Fibroblast of skin of right biceps (primary cell): ENCODE measurements at places on chromosomes 13 and 19.

DNA sequence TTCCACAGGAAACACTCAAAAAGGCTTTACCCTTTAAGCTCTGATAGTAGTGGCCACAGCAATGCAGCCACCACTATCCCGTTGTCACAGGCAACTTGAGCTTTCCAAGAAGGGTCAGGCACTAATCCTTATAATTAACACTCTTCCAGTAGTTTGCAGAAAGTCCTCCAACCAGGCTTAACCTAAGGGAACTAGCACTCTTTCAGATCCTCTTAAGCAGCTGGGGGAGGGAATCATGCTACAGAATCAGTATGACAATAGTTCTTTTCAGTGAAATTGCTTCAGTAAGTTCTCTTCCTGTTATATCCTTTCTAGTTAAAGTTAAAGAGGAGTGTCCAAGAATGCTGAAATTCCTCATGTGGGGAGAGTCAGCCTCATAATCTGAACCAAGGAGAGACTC lies 82.2 kb downstream of the TNFSF11 start:
- DNase-seq = peak; percentile 26

DNA sequence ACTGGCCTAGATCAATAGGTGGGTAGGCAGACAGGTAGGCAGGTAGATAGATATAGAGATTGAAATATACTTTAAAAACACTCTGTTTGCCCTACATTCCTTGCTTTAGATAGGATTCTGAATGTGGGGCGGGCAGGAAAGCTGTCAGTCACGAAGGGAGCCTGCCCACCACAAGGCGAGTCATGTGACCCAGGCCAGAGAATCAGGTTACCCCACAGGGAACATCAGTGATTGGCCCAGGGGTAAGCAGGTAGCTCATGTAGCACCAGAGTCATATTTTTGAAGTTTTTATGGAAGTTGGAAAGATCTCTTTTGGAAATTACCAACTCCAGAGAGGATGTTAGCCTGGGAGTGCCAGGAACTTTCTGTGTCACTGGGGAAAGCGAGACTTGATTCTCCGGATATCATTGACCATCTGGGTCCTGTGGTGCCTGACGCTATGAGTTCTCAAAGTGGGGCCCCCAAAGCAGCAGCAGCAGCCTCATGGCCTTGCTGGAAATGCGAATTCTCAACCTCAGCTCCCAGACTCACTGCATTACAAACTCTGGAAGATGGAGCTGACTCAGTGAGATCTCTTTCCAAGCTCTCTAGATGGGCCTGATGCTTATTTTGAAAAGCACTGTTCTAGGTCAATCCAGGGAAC lies 60.3 kb downstream of the IRS2 start:
- no peak for DNase-seq

DNA sequence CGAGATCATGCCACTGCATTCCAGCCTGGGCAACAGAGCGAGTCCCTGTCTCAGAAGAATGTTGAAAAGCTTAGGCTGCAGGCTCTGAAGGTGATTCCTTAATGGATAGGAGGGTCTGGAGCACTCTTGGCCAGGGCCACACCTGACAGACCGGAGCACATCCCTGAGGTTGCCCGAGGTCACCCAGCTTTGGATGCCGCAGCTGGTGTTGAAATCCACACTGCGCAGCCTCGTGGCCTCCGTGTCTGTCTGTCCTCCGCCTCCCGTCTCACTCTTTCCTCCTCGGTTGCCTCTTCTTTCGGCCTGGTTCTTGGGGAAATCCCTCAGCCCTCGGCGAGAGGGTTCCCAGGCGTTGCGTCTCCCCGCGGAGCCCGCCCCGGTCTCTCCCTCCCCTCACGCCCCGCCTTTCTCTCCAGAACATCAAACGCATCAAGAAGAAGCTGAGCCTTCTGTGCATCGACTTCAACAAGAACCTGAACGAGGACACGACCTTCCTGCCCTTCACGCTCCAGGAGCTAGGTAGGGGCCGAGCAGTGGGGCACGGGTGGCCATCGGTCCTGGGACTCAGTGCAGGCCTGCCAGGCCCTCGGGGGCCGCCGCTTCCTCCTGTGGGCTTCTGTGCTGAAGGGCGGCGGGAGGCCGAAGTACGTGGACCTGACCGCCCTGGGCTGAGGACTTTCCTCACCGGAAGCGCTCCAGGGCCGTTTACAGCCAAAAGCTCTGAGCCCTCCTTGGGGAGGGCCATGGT lies 14.1 kb downstream of the THOP1 start:
- no peak for DNase-seq

GRCh38 chr13:50610238-50610637 lies 233.3 kb downstream of the DLEU7 start:
- no peak for DNase-seq

DNA sequence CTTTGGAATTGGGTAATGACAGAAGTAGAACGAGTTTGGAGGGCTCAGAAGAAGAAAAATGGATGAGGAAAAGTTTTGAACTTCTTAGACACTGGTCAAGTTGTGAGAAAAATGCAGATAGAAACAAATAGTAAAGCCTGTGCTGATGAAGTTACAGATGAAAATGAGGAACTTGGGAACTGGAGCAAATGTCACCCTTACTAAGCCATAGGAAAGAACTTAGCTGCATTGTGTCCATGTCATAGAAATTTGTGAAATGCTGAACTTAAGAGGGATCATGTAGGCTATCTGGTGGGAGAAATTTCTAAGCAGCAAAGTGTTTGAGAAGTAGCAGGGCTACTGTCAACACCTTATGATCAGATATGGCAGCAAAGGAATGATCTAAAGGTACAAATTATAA lies 289.2 kb upstream of the PCDH9 start:
- DNase-seq = no peak

DNA sequence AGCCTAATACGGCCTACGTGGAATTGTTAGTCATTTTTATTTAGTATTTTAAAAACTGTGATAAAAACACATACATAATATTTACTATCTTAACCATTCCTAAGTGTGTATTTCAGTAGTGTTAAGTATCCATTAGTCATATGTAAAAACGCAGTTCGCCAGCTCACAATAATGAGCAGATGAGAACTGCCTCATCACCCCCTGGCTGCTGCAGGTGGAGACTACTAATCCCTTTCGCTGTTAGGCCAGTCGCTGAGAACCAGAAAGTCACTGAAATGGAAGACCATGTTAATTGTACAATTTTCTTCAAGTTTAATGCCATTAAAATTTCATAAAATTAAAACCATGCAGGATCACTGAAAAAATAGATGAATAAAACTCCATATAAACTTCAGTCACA lies 1.6 kb downstream of the ESD start:
- peak; percentile 22 for DNase-seq

- DNase-seq = no peak
Measured at GRCh38 chr13:77388944-77389624, 62.2 kb upstream of the MYCBP2 start.

GRCh38 chr19:42440357-42441048 lies 2.2 kb downstream of the CXCL17 start:
- peak; percentile 61 for DNase-seq

DNA sequence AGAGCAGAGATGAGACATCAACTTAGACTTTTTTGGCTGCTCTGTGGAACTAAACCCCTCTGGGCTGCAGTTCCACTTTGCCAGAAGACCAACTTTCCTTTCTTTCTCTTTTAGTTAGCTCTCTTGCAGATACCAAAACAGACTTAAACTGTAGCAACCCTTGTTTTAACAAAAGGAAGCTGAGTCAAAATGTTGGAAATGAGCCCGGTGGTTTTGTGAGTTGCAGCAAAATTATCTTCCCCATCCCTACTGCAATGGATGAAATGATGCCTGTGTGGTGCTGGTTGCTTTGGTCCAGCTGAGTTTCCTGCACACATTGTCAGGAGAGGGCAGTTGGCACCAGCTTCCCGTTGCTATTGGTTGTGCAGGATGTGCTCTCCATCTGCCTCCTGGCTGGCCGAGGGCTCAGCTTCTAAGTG lies 115.3 kb downstream of the LRCH1 start:
- DNase-seq = peak; percentile 92

GRCh38 chr13:49388091-49388635 lies 55.7 kb downstream of the CAB39L start:
- DNase-seq = no peak

DNA sequence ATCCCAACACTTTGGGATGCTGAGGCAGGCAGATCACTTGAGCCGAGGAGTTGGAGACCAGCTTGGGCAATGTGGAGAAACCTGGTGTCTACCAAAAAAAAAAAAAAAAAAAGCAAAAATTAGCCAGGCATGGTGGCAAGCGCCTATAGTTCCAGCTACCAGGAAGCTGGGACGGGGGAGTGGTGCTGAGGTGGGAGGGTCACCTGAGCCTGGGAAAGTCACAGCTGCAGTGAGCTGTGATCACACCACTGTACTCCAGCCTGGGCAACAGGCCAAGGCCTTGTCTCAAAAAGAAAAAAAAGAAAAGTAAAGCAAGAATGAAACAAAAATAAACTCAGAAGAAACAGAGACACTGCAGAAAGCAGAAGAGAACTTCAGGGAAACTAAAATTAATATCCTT lies 31.6 kb downstream of the MTRF1 start:
- peak; percentile 15 for DNase-seq

DNA sequence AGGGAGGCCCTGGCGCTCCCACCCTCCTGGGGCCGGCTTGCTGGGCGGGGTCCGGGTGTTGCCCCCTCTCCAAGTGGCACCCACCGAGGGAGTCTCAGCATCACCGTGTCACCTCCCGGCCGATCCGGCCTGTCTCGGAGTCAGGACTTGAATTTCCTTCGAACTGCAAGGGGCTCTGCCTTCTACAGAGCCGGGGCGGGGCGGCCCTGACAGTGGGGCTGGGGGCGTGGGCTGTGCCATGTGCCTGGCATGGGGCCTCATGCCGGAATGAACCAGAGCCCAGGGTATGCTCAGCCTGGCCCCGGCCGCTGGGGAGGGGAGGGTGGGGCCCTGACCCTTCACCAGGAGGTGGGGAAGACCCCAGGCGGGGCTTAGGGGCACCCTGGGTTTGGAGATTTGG lies 47.0 kb upstream of the TCF3 start:
- no peak for DNase-seq

- DNase-seq = no peak
Measured at GRCh38 chr19:15374796-15375440, 4.7 kb downstream of the AKAP8 start.

- no peak for DNase-seq
Measured at GRCh38 chr13:110354123-110354627, 47.1 kb downstream of the COL4A2 start.

- DNase-seq = peak; percentile 61
Measured at GRCh38 chr13:40762849-40763248, 8.1 kb downstream of the MRPS31 start.

DNA sequence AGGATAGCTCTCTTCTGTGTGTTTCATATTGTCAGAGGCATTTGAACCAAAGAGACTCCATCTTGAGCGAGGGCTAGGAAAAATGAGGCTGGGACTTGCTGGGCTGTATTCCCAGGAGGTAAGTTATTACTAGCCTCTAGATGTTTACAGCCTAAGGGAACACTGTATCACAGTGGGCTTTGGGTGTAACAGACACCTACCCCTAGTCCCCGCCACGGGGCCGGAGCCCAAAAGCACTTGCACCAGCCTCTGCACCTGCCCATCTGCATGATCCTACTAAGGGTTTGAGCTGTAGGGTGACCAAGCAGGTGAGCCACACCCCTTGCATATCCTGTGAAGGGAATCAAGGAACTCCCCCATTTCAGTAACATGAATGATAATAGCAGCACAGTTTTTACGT lies 1972.2 kb downstream of the OLFM4 start:
- DNase-seq = no peak

DNA sequence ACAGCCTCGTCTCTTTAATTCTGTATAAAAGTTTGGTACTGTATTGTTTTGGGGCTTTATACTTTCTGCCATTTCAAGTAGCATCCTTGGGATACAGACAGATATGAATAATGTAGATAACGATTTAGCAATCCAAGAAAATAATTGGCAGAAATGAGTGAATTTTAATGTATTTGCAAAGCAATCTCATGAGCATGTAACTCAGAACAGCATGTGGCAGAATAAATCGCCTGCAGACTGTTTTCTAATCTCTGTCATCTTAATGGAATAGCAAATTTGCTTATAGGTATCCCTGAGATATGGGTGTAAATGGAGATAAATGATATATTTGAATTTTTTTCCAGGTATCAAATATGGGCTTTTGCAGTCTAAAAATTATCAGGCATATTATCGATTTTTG lies 166.0 kb downstream of the GPC5 start:
- DNase-seq = no peak

DNA sequence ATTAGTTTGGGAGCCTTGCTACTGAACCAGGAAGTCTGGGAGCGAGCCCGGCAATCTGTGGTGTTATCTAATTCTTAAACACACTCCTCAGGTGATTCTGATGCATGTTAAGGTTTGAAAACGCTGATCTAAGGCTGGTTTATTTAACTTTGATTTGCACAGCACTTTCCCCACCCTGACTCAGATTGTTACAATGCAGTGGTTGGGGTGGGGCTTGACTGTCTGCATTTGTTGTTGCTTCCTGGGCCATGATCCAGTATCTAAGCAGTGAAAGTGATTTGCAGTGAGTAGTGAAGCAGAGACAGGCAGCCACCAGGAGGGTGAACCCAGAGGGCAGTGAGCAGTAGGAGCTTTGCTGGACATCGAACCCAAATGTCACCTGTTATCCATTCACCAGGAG lies 81.6 kb upstream of the ARGLU1 start:
- DNase-seq = peak; percentile 22

- DNase-seq = no peak
Measured at GRCh38 chr13:42626176-42626860, 52.4 kb downstream of the TNFSF11 start.

DNA sequence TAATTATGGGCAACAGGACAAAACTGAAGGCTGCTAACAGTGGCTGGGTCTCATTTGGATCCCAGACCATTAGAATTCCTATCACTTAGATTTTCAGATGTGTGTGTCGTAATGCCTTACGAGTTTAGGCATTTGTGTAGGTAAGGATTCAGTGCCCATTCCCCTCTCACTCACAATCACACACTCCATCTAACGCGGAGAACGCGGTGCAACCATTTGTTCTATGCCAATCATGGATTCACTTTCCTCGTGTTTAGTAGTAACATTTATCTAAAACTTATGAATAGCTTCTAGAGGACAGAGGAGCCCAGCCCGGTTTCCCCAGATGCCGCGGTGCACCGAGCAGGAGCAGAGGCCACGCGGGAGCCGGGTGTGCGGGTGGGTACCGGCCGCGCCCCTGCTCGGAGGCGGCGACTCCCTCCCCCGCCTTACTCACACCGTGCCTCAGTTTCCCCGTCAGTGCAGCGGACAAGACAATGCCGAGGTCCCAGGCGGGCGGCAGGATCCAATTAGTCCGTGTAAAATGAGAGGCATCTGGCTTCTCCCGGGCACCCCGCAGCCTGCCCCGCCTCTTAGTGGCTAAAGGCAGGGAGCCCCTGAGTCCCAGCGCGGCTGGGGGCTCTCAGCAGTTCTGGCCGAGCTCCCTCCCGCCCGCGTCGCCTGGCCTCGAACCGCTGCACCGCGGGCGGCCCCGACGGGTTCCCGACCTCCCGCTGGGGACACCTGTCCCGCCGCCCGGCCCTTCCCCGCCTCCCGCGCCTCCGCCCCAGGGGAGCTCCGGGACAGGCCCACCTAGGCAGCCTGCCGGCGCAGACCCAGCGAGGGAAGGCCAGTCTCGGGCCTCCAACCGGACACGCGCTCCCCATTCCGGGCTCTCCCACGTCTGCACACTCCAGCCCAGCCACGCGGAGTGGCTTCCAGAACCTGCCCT lies 5.9 kb upstream of the C1QTNF9B start:
- DNase-seq = no peak
